ENCODE measurements at places on chromosomes 13 and 19.

GRCh38 chr19:5246554-5247155 lies 94.0 kb downstream of the PTPRS start:
- peak; percentile 60 for DNase-seq

- DNase-seq: no peak
These were observed 124.5 kb upstream of the ZNF507 start for GRCh38 chr19:32220951-32221350.

DNA sequence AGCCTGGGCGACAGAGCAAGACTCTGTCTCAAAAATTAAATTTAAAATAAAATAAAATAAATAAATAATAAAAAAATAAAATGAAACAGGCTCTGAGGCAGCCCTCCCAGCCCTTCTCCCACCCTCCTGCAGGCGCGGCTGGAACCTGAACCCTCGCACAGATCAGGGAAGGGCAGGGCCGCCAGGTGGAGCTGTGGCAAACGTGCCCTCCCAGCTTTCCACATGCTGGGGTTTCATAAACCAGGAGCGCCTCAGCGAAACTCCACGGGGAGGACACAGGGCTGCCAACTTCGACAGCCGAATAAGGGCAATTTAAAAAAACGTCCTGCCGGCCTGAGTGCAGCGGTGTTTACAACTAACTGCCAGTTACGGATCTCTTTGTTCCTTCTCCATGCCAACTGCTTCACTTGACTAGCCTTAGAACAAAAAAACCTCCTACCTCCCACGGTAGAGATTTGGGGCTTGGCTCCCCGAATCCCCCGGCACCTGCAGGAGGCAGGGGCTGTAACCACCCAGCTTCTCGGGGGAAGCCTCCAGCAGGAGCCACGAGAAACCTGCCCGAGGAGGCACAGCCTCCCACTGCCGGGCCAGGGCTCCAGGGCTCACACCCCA lies 15.9 kb downstream of the ZNF787 start:
- DNase-seq: peak; percentile 68

GRCh38 chr19:45223879-45224278 lies 21.3 kb downstream of the EXOC3L2 start:
- no peak for DNase-seq

GRCh38 chr13:19834704-19835103 lies 28.7 kb downstream of the ZMYM5 start:
- DNase-seq: no peak

- DNase-seq: no peak
These were observed 343.8 kb downstream of the MZT1 start for GRCh38 chr13:72383646-72384045.

DNA sequence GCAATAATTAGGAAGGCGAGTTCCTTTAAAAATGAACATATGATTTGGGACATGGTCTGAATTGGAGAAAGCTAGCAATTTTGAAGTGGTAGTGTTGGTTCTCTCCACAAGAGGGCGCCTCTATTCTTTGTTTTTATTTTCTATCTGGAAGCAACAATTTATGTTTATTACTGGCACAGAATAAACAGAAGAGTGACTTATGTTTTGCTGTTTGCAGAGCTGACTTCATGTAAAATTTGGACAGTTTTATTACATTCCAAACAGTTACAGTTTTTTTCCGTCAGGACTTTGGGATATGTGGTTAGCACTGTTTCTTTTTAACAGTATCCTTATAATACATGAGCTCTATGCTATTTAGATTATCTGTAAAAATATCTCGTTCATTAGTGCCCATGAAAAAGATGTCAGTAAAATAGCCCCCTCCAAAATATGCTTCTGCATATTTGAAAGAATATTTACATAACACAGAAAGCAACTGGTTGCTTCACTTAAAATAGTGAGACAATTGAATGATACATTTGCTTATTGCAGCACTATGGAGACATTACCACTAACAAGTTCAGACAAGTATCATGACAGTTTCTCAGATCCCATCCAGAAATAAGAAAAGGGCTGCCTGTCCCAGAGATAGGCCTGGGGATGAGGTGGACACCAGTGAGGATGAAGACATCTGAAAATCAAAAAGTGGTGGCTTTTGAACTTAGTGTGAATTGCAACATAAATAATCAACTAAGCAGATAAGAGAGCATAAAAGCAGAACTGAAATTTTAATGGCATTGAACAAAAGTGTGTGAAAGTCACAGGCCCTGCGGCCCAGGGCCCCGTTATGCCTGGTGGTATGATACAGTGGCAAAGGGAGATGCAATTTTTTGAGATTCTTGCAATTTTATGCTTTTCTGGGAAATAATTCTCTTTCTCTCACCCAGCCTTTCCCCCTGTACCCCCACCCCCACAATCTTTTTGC lies 32.3 kb upstream of the FGF9 start:
- DNase-seq: peak; percentile 60

DNA sequence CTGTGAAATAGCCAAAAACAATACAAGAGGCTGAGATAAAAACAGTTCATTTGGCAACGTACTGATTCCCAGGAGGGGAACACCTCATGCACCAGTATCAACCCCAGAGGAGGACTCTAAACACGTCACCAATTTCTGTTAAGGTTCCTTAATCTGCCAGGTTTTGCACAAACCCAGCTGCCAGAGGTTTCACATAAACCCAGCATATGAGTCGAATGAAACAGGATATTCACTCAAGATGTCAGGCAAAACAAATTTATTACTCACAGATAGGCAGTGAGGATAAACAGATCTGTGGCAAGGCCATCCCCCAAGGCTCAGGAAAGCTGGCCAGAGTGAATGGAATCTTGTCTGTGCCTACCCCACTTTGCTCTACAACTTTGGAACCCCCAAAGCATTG lies 210.9 kb downstream of the GPC5 start:
- no peak for DNase-seq

GRCh38 chr13:89393758-89394304 lies 1722.7 kb downstream of the SLITRK5 start:
- no peak for DNase-seq

DNA sequence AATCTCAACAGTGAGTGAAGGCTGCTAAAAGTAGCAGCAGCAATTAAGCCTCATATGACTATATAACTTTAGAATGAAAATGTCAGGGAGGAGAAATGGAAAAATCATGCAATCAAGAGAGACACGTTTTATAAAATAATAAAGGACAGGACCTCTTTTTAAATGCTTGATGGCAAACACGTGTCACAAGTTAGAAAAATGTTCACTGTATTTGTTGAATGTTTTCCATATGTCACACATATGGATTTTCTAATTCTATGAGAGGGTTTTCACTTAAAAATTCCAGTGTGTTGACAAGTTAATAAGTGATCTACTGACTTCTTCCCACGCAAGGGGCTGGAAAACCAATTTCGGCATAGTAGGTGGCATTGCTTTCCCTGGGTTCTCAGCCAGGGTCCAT lies 27.7 kb upstream of the KCTD12 start:
- no peak for DNase-seq

DNA sequence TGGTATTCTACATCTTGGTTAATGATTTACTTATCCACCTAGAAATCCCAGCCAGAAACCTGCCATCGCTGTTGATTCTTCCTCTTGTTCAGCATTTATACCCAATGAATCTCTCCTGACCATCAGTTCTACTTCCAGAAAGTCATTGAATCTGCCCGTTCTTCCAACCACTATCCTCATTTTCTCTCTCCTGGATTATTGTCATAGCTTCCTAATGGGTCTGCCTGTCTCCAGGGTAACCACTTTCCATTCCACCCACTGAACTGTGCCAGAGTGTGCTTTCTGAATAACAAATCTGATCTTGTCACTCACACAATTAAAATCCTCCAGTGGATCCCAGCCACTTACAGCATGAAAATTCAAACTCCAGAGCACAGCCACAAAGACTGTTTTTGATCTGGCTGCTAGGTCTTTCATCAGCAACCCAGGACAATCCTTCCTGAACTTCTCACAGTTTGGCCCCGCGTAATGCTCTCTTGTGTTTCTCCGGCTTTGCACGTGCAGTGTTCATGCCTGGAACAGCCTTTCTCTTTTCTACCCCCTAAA lies 330.6 kb downstream of the SPRY2 start:
- no peak for DNase-seq

DNA sequence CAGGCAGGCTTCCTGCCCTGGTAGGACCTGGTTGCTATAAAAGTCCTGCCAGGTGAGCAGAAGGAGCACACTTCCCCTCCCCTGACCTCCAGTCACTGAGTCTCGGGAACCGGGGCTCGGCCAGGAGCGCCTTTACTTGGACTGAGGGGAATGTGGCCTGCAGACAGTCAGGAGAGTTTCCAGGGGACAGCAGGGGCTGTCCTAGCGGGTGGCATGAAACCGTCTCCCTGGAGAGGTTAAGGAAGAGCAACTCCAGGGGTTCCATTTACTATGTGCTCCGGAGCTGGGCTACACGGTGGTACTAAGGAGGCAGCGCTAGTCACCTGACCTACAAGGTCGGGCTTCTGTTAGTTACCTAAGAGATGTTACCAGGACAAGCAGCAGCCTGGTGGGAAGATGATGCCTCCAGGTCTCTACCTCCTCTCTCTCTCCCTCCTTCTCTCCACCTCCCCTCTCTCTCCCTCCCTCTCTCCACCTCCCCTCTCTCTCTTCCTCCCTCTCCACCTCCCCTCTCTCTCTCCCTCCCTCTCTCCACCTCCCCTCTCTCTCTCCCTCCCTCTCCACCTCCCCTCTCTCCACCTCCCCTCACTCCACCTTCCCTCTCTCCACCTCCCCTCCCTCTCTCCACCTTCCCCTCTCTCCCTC lies 4.1 kb upstream of the CNOT3 start:
- DNase-seq: no peak
